AG04450 (cell line): ENCODE measurements at places on chromosomes 16 and 17.
A peak's percentile ranks its signal among the peaks of the same experiment; 100 is the strongest.

DNA sequence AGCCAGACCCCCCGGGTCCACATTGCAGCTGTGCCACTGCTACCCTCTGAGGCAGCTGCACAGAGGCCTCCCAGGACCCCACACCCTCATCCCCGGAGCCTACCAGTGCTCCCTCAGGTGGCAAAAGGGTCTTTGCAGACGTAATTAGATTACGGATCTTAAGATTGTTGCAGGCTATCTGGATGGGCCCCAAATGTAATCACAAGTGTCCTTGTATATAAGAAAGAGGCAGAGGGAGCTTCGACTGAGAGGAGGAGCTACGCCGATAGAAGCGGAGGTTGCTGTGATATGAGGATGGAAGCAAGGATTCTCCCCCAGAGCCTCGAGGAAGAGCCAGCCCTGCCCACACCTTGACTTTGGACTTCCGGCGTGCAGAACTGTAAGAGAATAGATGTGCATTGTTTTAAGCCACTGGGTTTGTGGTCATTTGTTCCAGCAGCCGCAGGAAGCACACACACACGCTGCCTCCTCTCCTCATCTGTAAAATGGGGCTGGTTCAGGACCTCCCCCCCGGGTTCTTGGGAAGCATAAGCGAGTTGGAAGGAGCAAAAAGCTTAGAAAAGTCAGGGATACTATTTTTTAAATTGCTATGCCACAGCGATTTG lies 10.5 kb upstream of the RAI1 start:
- no peak for DNase-seq

GRCh38 chr16:75630052-75630451 lies 7.0 kb upstream of the ADAT1 start:
- DNase-seq, result no peak

GRCh38 chr17:16281351-16281750 lies 64.3 kb downstream of the PIGL start:
- peak; percentile 88 for DNase-seq

DNA sequence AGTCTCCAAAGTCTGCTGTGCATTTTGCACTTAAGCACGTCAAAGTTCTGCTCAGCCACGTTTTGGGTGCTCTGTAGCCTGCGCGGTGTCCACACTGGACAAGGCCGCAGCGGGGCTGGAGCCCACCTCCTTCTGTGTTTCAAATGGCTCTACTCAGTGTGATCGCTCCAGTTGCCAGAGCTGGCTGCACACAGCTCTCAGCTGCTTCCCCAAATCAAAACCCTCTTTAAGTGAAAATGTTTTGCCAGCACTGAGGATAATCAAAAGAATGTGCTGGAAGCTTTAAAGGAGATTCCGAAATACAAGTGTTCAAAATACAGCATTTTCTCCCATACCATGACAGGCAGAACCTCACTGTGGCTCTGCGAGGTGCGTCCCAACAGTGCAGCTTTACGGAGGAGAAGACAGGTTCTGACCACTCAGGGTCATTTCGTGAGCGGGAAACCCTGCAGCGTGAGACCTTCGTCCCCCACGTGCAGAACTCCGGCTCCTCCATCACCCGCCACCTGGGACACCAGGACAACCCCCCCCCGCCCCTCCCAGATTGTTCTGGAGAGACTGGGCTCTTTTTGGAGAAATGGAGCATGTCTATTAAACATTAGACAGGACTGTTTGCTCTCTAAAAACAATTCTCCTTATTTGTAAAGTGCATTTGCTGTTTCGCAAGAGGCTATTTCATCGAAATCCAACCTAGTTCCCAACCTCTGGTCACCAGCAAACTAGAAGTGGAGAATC lies 16.6 kb downstream of the TBC1D16 start:
- no peak for DNase-seq

DNA sequence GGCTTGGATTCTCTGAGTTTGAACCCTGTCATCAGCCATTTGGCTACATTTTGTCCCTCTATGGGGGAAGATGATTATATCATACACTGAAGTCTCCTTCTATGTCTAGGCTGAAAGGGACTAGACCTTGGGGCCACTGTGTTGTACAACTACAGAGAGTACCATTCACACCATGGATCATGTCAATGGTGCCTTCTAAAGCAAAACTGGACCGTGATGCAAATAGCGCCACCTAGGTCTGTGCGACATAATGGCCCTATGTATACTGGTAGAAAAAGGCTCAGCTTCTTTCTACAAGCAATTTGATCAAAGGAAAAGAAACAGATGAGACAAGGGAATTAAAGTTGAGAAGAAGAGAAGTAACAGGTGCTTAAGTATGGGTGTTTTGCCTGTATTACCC lies 100.7 kb downstream of the LYRM1 start:
- no peak for DNase-seq
